ENCODE measurements at places on chromosomes 13 and 19.

DNA sequence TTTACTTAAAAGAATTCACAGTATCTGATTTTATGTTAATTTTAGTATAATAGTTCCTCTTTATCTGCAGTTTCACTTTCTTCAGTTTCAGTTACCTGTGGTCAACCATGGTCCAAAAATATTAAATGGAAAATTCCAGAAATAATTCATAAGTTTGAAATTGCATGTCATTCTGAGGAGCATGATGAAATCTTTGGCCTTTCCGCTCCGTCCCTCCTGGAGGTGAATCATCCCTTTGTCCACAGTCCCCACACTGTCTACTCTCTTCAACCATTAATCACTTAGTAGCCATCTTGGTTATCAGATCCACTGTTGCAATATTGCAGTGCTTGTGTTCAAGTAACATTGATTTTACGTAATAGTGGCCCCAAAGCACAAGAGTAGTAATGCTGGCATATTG, 26.9 kb downstream of the SLITRK6 start:
- DNase-seq: no peak

DNA sequence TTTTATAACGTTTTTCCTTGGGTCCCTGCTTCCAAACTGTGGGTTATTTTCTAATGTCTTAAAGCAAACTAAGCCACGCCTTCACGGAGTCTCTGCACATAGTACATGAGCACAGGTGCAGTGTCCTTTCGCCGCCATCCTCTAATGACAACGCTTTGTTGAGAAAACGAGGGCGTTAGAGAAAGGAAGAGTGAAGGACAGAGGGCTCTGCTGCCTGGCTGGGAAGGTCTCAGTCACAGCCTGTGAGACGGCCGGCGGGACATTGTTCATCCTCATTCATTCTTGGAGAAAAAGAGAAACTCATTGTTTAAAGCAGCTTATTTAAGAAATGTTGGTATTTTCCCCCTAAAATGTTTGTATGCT, 9.5 kb downstream of the IL17D start:
- DNase-seq: no peak

DNA sequence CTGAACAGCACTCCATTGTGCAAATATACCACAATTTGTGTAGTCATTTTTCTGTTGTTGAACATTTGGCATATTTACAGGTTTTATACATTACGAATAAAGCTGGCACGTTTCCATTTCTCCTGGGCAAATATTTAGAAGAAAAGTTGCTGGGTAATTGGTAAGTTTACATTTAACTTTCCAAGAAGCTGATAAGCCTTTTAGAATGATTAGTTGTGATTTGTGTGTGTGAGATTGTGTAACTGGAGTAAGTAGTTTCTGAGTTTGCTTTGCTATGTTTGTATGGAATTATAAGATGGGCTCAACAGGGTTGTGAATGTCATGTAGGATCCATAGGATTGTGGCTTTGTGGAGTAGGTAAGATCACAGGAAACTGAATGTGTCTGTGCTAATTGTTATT, 1.6 kb upstream of the ZNF529 start:
- DNase-seq: no peak

DNA sequence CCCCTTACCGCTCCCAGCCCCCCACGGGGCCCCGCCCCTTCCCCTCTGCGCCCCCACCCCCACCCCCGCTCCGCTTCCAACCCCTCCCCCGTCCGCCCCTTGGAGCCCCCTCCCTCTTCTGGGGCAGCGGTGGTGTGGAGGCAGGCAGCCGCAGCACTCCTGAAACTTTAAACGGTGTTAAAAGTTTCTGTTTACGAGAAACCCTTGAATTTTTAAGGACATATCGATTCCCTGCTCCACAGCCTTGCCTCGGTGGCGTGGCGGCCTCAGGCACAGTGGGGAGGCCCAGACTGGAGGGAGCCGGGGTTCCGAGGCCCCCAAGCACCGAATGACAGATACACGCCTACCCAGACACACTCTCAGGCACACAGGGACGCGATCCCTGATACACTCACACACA, 4.8 kb upstream of the NFIX start:
- no peak for DNase-seq

GRCh38 chr13:105363261-105364190, 1171.9 kb downstream of the EFNB2 start:
- DNase-seq: no peak

DNA sequence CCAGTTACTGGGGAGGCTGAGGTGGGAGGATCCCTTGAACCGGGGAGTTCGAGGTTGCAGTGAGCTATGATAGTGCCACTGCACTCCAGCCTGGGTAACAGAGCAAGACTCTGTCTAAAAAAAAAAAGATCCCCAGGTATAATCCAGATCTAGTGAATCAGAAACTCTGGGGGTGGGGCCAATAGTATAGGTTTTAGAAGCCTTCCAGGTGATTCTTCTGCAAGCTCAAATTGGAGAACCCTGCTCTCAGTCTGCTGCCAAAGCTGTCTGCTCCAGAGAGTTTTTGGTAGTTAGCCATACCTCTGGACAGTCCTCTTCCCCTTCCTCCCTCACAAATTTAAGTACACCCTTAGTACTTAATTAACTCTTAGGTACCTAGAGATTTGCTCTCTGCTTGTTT, 28.0 kb downstream of the SERP2 start:
- no peak for DNase-seq

DNA sequence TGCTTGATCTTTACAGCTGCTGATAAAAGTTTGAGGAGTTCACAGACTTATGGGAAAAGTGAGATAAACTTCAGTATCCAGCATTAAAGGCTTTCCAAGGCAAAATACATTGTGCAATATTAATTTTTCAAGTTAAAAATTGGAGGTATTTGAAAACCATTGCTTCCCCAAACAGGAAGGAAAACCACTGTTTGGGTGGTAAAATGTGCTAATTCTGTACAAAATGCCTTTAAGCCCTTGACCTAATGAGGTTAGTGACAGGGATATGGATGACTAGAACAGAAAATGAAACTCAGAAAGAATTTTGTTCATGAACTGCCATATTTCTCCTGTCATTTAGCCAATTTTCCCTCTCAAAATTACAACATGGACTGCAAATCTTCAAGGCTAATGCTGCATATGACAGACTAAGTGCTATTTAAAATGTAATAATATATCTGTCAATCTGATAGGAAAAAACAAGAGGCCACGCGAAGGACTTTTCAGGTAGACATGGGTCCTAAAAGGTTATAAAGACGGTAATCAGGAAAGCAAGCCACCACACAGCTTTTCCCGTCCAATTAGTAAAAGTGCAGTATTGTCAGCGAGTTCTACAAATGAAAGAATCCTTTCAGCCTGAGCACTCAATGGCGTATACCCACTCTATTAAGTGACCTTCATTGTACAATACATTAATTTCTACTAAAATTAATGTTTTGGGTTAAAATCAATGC, 212.8 kb downstream of the ENOX1 start:
- DNase-seq: no peak

DNA sequence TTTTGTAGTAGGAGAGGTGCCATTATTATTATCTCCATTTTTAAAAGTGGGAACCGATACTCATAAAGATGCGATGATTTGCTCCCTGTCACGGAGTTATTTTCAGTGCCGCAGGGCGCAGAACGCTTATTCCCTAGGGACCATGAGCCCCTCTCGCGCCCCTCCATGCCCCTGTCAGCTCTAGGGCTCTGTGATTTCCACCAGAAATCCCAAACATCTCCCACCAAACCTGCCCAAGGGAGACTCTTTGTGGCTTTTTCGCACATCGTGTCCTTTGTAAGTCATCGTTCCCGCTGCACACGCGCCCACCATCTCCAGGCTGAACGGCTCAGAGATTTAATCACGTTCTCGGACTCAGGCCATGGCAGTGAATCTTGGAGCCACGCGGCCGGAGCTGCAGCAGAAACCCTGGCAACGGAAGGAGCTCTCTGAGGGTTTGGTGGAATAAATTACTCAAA, 105.1 kb downstream of the DNAJC15 start:
- no peak for DNase-seq

- DNase-seq: no peak
Measured at GRCh38 chr19:8361921-8362793, 1.8 kb upstream of the ANGPTL4 start.

GRCh38 chr19:2523630-2524311, 47.8 kb downstream of the GADD45B start:
- DNase-seq: no peak

DNA sequence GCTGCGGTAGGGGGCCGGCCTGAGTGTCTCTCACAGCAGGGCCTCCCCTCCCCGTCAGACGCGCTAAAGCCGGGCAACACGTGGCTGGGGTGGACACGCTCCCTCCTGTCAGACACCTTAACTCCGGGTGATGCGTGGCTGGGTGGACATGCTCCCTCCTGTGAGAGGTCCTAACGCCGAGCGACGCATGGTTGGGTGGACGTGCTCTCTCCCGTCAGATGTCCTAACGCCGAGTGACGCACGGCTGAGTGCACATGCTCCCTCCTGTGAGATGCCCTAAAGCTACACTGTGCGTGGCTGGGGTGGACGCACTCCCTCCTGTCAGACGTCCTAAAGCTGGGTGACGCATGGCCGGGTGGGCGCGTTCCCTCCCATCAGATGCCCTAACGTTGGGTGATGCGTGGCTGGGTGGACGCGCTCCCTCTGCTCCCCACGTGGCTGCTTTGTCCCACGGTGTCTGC, 126.1 kb upstream of the MCF2L start:
- no peak for DNase-seq

DNA sequence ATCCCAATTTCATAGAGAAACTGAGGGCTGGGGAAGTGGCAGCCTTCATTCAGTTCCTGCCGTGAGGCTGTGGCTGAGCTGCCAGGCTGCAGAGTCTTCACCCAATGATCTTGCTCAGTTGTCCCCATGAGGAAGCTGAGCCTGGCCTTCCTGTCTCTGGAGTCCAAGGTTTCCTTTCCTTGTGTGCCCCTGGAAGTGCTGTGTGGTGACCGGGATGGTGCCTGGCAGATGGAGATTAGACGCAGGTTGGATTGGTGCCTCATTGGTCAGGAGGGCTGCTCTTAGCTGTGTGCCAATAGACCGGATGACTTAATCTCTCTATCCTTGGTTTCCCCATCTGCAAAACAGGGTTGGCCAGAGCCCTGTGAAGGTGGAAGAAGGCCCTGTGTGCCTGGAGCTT, 24.6 kb downstream of the DNM2 start:
- DNase-seq: no peak

DNA sequence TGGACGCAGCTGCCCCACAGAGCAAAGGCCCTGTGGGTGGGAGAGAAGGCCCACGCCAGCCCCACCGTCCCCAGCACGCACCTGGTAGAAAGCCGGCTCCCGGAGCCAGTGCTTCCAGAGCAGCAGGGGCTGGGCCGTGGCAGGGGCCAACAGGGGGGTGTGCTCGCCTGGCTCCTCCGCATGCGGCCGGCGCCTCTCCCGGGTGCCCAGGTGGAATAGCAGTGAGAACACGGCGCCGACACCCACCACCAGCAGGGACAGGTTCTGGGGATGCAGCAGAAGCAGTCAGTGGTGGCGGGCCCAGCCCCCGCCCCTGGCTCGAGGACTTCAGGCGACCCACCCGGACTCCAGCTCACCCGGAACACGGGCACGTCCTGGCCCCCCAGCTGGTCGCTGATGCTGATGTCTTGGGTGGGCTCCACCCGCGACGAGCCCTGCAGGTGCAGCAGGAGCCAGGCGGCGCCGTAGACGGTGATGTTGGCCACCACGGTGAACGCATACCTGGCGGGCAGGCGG, 8.9 kb downstream of the TEKTIP1 start:
- no peak for DNase-seq

- no peak for DNase-seq
Measured at GRCh38 chr19:34731019-34731829, 2.8 kb upstream of the ZNF181 start.

GRCh38 chr13:27374126-27374613, 50.2 kb upstream of the GTF3A start:
- DNase-seq: no peak

DNA sequence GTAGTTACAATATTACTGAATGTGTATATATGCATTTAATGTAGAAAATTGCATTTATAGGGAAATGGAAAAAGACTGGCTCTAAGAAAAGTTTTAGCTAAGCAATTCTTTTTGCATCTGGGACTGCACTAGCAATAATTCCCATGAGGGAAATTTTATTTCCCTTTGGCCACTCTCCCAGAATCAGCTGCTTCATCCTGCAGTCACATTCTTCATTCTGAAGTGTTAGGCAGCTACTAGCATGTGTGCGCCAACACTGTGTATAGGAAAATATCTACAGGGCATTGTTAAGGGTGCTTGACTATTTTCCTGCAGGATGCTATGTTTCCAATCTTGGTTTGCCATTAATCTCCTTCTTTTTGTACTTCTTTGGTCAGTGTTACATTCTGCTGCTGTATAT, 312.8 kb upstream of the PCDH20 start:
- no peak for DNase-seq

- no peak for DNase-seq
Measured at GRCh38 chr13:21059641-21060337, 1.6 kb downstream of the LATS2 start.

DNA sequence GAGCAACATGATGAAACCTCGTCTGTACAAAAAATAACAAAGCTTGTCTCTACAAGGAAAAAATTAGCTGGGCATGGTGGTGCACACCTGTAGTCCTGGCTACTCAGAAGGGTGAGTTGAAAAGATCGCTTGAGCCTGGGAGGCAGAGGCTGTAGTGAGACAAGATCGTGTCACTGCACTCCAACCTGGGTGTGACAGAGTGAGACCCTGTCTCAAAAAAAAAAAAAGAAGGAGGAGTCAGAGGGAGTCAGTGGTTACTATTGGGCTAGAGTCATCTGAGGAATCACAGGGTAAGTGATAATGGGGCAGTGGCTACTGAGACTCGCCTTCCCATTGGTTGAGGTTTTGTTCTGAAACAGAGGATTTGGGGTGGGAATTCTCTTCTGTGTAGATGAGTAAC, 1.9 kb upstream of the GPI start:
- DNase-seq: no peak

DNA sequence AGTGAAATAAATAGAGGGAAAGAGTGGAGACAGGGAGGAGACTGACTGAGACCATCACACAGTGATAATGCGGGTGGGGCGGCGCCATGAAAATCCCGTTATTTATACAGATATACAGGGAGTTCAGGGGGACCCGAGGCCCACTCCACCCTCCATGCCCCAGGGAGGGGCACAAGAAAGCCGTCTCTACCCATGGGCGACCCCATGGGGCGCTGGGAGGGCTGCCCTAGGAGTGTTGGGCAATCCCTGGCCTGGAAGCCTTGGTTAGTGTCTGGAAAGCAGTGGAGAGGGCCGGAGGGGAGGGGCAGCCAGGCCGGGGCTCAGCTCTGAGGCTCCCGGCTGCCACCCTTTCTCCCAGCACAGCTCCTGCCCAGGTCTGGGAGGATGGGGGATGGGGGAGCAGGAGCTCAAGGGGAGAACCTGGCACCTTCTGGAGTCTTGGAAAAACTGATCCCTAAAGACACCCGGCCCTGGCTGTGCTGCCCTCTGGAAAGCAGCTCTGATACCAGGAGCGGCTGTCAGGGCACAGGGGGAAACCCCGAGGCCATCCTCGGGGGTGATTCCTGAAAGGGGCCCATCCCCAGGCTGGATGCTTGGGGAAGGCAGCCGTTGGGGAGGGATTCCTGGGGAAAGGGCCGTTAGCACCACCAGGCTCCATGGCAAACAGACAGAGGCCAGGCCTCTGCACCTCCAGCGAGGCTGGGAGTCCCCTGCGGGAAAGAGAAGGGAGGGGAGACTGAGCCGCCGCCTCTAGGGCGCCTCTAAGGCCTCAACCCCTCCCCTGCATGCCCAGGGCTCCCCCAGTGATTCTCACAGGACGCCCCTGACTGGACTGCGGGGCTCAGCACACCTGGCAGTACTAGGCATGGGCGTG, 3.0 kb upstream of the PRKD2 start:
- no peak for DNase-seq

- no peak for DNase-seq
Measured at GRCh38 chr13:112898621-112899280, 70.3 kb upstream of the MCF2L start.

GRCh38 chr13:103097366-103097928, 31.2 kb upstream of the SLC10A2 start:
- no peak for DNase-seq

Data from activated CD4-positive, alpha-beta T cell treated with anti-CD3 and anti-CD28 coated beads for 1 hour (primary cell).